ENCODE measurements at places on chromosomes 1 and 21.

GRCh38 chr21:43355266-43355924 is 71.5 kb downstream of the SIK1 start:
- peak; percentile 37 for DNase-seq

- DNase-seq: no peak
These were observed 7.2 kb downstream of the DNAI4 start for GRCh38 chr1:66917476-66917875.

DNA sequence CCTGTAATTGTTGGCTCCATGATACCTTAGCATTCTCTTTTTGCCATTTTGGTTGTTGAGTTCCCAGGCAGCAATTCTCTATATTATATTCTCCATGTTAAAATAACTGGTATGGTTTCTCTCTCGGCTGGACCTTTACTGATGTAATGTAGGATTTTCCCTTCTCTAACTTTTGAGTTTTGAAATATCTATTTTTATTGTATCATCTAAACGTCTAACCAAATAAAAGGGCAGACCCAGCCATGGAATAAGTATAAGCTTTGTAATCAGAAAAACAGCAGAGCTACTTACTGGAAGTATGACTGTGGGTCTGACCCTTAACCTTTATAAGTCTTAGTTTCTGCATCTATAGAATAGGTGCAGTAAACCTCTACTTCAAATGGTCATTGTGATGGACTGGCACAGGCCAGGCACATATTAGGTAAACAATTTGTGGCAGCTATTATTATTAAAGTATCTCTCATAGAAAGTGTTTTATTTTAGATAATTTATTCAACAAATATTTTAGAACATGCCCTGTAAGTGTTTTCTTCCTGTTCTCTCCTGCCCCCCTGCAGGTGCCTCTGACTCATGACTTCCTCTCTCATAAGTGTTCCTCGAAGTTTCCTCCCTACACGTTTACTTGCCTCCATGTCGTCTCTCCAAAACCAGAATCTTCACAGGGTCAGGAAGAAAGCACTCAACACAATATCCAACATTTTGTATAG is 224.9 kb upstream of the FGGY start:
- no peak for DNase-seq

DNA sequence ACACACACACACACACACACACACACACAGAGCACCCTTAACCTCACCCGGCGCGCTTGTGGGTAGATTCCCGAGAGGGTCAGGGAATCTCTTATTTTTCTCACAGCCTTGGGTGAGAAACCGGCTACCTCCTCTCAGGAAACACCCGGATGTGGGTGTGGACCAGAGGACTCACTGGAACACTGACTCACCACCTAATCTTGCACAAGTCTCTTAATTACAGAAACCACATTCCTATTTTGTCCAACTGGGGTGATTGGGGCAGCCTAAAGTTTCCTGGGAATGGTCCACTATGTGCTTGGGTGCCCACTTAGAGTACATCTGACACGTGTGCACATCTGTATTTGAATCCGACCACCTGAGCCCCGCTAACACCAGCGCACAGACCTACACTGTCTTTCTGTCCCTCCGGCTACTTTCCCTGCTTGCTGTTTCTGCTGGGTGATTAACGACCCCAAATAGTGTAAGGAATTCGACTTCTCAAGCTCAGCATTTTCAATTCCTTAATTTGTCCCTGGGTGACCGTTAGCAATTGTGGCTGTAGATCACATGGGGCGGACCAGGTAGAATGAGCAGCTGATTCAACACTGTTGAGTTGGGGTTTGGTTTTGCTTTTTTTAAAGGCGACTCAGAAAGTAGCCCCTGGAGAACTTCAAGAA is 14.0 kb upstream of the TBX15 start:
- no peak for DNase-seq

GRCh38 chr1:63403386-63403785 is 36.0 kb downstream of the ALG6 start:
- no peak for DNase-seq

- DNase-seq: no peak
These were observed 62.0 kb upstream of the HOOK1 start for GRCh38 chr1:59752556-59753414.

DNA sequence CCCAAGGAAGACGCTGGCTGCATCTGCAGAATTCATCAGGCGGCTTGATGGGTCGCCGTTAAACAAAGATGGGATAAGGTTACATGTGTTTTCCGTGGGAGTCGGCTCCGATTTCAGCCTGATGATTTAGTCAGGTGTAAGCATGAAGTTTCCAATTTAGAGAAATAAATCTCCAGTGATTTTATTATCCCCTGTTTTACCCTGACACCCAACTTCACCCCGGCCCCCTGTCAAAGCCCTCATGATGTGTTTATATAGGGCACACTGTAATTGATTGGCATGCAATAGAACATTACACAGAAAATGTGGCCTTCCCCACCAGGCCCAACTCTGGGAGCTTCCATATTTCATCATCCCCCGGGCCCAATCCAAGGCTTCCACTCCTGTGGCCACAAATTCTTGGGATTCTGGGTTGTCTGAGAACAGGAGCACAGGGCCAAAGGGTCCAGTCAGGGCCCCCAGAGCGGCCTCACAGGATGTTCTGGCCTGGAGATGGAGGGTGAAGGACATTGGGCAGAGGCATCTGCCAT is 72.5 kb downstream of the FOXD2 start:
- no peak for DNase-seq

DNA sequence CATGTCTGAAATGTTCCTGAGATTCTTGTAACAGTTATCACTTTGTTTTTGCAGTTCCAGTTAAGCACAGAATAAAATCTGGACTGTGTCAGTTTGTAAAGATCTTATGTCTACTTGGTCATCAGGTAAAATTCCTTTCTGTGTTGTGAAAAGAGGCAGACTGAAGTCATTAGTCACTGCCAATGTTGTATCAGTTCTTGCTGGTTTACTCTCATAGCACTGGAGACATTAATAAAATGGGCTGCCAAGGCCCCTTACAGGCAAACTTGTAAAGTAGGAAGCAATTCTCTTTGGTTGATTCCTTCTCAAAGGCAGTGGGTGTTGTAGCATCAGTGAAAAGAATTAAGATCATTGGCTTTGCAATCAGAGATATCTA is 61.4 kb upstream of the ST6GALNAC3 start:
- DNase-seq: no peak

- DNase-seq: no peak
These were observed 12.1 kb upstream of the LRP8 start for GRCh38 chr1:53339736-53340635.

DNA sequence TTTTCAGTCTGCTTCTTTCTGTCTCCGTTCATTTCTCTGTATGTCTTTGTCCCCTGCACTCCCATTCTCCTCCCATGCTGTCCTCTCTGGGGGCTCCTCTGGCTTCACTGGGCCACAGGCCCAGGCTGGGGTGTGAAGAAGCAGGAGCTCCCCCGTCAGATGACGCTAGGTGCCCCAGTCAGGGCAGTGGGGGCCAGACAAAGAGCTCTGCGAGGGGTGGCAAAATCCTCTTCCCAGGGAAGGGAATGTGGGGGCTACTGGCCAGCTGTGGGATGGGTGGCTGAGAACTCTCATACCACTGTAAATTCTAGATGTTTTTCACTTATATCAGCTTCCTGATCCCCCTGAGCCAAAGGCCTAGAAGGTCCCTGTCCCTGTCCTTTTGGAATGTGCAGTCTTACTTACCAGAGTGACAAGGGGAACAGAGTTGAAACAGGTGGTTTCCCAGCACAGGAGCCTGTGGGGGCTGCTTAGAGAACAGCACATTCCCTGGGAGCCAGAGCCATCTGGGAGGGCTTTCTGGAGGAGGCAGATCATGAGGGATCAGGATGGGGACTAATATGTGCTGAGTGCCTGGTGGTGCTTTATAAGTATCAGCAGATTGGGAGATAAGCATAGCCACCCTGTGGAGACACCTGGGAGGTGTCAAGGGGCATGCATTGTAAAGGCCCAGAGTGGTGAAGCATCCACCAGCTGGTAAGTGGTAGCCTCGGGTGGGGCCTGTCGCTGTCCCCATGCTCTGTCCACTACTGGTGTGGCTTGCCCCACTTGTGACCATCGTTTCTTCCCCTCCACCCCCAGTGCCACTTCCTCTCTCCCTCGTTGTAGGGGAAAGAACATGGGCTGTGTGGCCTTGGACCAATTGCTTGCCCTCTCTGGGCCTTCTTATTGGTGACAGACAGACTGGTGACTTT is 10.1 kb upstream of the PADI1 start:
- no peak for DNase-seq

DNA sequence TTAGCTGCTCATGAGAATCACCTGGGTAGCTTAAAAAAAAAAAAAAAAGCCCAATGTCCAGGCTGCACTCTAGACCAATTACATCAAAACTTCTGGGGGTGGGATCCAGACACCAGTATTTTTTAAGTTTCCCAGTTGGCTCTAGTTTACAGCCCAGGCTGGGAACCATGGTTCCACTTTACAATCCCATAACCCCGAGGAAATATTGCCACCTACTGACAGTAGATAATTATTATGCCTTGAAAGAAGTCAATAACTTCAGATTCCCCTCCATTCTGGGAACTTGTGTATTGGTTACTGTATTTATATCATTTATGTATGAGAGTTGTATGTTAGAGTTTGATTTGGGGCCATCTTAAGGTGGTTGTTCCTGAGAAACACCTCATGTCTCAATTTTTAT is 100.2 kb downstream of the SPATA46 start:
- peak; percentile 36 for DNase-seq

- no peak for DNase-seq
These were observed 6.2 kb downstream of the TMCO4 start for GRCh38 chr1:19793360-19794046.

GRCh38 chr1:160945079-160945478 is 9.5 kb downstream of the ITLN2 start:
- DNase-seq: no peak

- no peak for DNase-seq
These were observed 11.2 kb downstream of the DDAH1 start for GRCh38 chr1:85453640-85454194.

- DNase-seq: no peak
These were observed 122.0 kb downstream of the LACTBL1 start for GRCh38 chr1:22850681-22851080.

GRCh38 chr1:87841332-87841731 is 512.7 kb downstream of the LMO4 start:
- DNase-seq: no peak

- DNase-seq: peak; percentile 89
These were observed 638 bp upstream of the TUFT1 start for GRCh38 chr1:151539321-151540020.

DNA sequence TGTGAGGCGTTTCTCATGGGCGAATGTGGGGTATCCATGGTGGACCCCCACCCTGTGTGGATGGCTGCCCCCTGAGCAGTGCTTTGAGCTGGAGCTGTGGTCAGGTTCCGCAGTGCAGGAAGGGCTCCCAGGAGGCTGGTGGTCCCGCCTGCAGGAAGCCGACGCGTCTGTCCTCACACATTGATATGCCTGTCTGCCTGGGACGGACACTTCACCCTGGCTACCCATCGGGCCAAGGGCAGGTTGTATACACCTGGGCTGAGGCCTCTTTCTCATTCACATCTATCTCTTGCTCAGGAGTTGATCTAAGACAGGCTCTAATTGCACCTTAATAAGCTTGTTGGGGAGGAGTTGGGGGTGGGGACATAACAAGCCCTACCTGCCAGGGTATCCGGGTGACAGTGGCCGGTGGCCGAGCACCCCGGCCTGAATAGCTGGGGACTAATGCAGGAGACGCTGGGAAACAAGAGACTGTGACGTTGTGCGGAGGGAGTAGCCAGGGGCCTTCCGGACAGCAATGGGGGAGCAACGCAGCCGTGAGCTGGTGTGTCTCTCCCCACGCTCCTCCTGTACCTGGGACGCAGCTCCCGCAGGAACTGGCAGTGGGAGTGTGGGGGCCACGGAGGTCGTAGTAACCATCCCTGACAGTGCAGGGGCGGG is 21.7 kb downstream of the PDXK start:
- peak; percentile 65 for DNase-seq

DNA sequence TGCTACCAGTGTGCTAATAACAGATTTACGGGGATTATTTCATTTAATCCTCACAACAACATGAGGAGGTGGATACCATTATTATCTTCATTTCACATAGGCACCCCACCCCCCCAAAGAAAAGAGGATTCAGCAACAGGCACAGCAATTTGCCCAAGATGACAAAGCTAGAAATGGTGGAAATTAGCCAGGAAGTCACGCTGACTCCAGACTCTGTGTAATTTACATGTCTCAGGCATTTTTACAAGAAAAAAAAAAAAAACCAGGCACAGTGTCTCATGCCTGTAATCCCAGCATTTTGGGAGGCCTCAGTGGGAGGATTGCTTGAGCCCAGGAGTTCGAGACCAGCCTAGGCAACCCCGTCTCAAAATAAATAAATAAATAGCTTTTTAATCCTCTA is 37.5 kb upstream of the PRDM2 start:
- no peak for DNase-seq

DNA sequence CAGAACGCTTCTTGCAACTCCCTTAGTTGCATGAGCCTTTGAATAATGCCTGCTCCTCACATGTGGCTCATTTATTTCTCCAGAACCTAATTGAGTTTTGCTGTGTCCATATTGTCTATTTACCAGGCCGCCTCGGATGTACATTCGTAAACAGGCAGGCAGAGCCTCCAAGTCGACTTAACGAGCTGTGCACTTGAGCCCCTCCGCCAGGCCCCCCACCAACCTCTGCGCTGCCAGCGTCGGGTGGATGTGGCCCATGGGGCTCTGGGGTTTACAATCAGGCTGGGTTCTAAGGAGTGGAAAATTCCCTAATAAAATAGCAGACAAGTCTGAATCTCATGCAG is 106.1 kb downstream of the NPHP4 start:
- no peak for DNase-seq

GRCh38 chr1:63732666-63733065 is 41.2 kb upstream of the ROR1 start:
- DNase-seq: no peak

- DNase-seq: no peak
These were observed 10.7 kb downstream of the PLA2G5 start for GRCh38 chr1:20080441-20081352.

DNA sequence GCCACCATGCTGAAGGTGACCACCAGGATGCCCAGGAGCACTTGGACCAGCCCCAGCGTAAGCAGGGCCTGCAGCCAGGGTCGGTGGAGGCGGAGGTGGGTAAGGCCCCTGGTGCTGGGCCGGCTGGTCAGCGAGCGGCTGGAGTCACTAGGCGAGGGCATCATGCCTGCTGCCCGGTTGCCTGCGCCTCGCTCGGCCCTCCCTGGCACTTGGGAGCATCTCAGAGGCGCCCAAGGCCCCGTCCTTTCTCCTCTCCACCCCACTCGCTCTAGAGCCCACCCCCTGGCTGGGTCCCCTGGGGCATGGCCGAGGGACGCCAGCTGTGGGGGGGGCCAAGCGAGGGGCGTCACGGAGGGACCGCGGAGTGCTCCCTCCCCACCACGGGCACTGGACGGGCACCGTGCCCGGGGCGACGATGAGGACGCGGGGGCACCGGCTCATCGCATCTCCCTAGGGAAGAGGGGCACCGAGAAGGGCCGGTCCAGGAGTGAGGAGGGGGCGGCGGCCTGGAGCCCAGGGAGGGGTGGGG is 505 bp downstream of the ENTREP3 start:
- peak; percentile 44 for DNase-seq

- no peak for DNase-seq
These were observed at the start of gene SERINC2 for GRCh38 chr1:31412732-31413404. Gene SERINC2, plus strand, starts transcription at chr1:31413213. Its CDS starts 53 bp downstream, at chr1:31413266.

GRCh38 chr1:153432874-153433681 is 16.8 kb downstream of the S100A7A start:
- DNase-seq: no peak

All from G401 (cell line).